ENCODE measurements at places on chromosomes 12 and 14.

- no peak for DNase-seq
Observed at GRCh38 chr12:109727746-109728726, 14.4 kb downstream of the FAM222A start.

GRCh38 chr12:88375306-88376305 lies 204.7 kb downstream of the KITLG start:
- DNase-seq = no peak

DNA sequence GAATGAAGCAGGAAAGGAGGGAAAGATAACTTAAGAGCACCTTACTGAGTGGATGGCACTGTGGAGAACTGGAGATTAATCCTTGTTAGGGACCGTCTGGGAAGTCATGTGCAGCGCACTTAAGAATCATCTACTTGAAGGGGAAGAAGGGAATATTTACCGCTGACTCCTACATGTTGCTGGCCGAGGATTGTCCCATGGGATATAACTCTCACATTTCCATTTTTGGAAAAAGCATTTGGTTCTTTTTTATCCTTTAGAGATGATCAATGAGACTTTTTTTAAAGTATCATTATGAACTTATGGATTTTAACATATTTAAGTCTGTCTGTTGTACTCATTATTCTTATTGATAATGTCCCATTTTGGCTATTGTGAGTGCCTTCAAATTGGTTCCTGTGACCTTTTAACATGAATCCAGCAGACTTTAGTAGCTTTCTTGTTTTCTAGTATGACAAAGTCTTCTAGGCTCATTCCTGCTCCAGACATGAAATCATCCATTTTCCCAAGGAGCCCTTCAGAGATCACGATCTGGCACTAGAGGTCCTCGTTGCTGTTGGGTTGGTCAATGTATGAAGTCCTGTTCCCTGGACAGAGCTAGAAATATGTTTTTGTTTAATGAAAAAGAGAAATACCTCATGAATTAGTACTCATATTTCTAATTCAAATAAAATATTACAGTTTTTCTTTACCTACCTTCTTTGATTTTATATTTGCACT lies 20.2 kb upstream of the FAM234B start:
- DNase-seq = no peak

DNA sequence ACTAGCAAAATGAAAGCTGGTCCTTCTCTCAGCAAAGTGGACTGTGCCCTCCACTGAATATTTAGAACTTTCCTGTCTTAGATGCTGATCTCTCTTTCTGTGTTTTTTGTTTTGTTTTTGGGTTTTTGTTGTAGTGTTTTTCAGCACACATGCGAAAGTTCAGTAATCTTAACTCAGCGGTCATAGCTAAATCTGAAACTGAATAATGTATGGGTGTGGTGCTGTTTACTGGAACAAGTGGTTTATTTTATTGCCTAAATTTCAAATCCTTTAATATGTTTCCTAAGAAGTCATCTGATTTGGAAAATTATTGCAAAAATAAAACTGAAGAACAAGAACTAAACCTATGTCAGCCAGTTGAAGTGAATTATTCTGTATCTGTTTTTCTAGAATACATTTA lies 116.0 kb upstream of the LRIG3 start:
- DNase-seq = no peak

DNA sequence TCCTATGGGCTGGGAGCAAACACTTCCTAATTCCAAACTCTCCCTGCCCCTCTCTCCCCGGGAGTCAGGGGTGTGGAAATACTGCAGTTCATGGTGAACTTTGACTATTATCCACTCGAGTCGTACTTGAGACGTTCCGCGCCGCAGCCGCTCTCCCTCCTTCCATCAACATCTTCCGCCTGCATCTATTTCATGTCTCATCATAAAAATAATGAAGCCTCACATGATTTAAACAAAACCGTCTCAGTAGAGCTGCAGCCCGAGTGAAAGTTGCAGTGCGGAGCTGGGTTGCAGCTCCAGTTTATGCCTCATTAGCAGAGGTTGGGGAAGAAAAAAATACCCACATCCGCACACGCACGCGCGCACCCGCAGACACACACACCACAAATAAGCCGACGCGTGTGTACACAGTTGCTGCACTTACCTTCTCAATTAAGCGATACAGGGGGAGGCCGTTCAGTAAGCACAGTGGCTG lies 283 bp downstream of the LMO3 start:
- no peak for DNase-seq

Data from fibroblast of skin of scalp (primary cell).